K562 (cell line): ENCODE measurements at places on chromosomes 2 and 18.
A peak's percentile ranks its signal among the peaks of the same experiment; 100 is the strongest.

GRCh38 chr2:174688079-174688478 is 76.2 kb downstream of the CHRNA1 start:
- no peak for DNase-seq

GRCh38 chr2:185179743-185180142 is 558.9 kb upstream of the FSIP2 start:
- DNase-seq, result no peak

DNA sequence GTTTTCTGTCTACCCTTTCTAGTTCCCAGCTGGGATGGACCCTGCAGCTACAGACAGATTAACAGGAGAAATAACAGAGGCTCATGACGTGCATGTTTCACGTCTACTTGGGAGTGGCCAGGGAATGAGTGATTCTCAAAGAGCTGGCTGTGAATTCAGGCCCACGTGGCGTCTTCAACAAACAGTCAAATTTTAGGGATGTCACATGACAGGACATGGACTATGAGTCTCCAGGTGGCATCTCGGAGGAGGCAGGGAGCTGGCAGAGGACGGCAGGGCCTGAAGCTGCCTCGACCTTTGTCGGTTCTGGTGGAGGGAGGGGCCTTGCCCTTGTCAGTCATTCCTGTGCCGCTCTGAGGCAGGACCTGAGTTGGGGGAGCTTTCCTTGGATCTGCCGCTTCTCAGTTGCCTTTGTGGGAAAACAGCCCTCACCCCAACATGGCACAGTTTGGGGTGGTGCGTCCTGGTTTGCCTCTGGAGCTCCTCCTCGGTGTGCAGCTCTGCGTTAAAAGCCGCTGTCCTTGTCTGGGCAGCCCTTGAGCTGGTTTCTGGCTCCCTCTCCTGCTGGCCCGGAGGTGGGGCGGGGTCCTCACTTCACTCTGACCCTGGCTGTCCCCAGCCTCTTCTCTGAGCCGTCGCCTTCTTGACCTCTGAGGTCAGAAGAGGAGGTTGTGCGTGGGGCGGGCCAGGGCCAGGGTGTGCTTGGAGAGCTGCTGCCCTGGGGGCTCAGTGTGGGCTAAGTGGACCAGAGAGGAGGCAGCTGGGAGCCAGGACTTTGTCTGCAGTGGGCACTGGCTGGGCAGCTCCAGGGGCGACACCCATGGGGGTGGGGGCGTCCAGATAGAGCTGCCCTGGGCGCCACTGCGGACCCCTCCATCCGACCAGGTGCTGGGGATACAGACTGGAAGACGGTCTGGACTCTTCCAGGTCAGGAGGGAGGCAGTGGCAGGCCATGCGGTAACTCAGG is 12.1 kb upstream of the GAL3ST2 start:
- no peak for DNase-seq

GRCh38 chr18:45619062-45619825 is 4.0 kb downstream of the SLC14A2 start:
- DNase-seq, result peak; percentile 3

DNA sequence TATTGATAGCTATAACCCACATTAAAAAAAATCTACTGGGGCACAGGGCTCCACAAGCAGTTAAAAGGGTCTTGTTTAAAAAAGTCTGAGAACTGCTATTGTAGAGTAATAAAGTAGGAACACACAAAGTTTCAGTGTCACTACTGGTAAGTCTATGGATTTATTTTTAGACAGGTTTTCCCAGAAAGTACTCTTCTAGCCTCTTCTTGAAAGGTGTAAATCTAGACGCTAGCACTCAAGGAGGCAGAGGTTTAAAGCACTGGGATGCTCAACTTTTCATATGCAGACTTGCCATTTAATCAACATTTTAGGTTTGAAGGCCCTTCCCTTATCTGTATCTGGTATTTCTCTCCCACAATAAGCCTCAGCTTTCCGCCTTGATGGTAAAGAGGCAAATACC is 33.4 kb downstream of the FBXO11 start:
- no peak for DNase-seq

GRCh38 chr2:220966636-220967035 is 605.5 kb downstream of the EPHA4 start:
- DNase-seq, result no peak

DNA sequence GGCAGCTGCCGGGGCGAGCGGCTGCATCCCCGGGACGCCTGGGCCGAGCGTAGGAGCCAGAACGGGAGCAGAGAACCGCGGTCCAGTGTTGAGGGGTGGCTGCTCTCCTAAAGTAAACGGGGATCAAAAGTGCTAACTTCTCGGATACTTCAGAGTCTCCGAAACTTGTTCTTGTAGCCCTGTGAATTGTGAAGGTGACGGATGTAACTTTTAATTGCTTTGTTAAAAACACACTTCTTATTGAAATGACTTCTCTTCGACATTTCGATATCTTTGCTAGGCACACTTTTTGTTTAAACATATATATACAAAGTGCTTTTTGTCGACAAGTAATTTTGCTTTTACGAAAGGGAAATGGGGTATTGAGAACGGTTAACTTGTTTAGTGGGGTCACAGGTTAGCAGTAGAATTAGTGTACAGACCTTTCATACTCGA is 540 bp downstream of the ATP9B start:
- no peak for DNase-seq
